Cardiac ventricle fibroblast (primary cell): ENCODE measurements at places on chromosomes 5 and 9. TPM values are rescaled to one million over a fixed set of nuclear protein-coding genes. Genes with fewer than 3 reads are reported as not detected.

ANKDD1B gene
- 0.15 and 0.31 TPM in 2 replicates for total RNA-seq

CACNA1B gene
- under 0.01 TPM in 1 of 2 replicates, not detected in the other for total RNA-seq

STC2 gene
- 97.7 and 161 TPM in 2 replicates for total RNA-seq

GAS1 gene
- total RNA-seq = 198 and 203 TPM in 2 replicates

SLC2A6 gene
- total RNA-seq = 7.0 and 7.7 TPM in 2 replicates

RAD50 gene
- 17.7 and 30.0 TPM in 2 replicates for total RNA-seq

BHMT2 gene
- 3.2 and 5.6 TPM in 2 replicates for total RNA-seq

PCDHGA8 gene
- total RNA-seq = 1.4 and 1.5 TPM in 2 replicates

C9orf57 gene
- total RNA-seq = not detected in 2 replicates

SPINK7 gene
- total RNA-seq = not detected in 2 replicates

NEUROG1 gene
- total RNA-seq = not detected in 2 replicates

GABRA1 gene
- total RNA-seq = not detected in 2 replicates

FBXL7 gene
- total RNA-seq = 8.8 and 9.1 TPM in 2 replicates

BRD8 gene
- total RNA-seq = 21.9 and 27.3 TPM in 2 replicates

CCDC171 gene
- 1.7 and 2.0 TPM in 2 replicates for total RNA-seq

SOX30 gene
- total RNA-seq = not detected in 2 replicates

FBP1 gene
- not detected in 2 replicates for total RNA-seq

LVRN gene
- total RNA-seq = 0.06 TPM in 1 of 2 replicates, not detected in the other

CKMT2 gene
- not detected in 2 replicates for total RNA-seq

GPR150 gene
- 0.20 and 0.31 TPM in 2 replicates for total RNA-seq

CFAP90 gene
- total RNA-seq = 0.37 TPM in 1 of 2 replicates, not detected in the other

KIF4B gene
- total RNA-seq = not detected in 2 replicates

ATP10B gene
- total RNA-seq = not detected in 2 replicates

PCDHGB7 gene
- total RNA-seq = 19.9 and 21.6 TPM in 2 replicates

UNC13B gene
- total RNA-seq = 15.1 and 16.8 TPM in 2 replicates

CFAP157 gene
- not detected in 2 replicates for total RNA-seq
